ENCODE measurements at places on chromosomes 1 and 21.

- DNase-seq = no peak
These were observed 11.2 kb downstream of the F11R start for GRCh38 chr1:161009602-161010211.

GRCh38 chr1:30041741-30042437 lies 681.5 kb downstream of the MATN1 start:
- DNase-seq = no peak

DNA sequence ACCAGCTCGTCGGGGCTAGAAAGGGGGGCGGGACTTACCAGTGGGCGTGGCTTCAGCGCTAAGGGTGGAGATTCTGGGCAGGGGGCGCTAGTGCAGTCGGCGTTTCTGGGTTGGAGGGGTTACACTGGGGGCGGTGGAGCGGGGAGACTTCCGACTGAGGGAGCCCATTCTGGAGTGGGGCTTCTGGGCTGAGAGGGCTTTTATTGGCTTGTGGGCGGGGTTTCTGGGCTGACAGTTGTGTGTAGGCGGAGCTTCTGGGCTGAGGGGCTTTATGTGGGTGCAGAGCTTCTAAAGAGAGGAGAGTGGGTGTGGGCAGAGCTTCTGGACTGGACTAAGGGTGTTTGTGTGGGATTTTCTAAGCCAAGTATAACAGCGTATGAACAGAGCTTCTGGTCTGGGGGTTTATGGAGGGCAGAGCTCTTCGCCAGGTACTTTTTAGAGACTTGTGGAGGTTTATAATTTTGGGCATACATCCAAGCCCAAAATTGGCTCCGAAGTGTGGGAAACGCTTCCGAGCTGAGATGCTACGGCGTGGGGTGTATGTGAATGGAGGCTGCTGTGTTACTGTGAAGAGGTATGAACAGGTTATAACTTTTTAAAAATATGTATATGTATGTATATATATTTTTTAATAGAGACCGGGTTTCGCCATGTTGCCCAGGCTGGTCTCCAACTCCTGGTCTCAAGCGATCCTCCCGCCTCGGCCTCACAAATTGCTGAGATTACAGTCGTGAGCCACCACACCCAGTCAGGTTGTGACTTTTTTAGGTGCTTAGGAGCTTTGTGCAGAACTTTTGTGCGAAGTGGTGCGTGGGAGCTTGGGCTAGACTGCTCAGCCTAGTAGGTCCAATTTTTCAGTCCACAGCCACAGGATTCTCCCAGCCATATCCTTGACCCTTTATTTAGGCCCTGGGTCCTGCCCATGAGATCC lies 825 bp downstream of the TMEM39B start:
- DNase-seq = no peak

DNA sequence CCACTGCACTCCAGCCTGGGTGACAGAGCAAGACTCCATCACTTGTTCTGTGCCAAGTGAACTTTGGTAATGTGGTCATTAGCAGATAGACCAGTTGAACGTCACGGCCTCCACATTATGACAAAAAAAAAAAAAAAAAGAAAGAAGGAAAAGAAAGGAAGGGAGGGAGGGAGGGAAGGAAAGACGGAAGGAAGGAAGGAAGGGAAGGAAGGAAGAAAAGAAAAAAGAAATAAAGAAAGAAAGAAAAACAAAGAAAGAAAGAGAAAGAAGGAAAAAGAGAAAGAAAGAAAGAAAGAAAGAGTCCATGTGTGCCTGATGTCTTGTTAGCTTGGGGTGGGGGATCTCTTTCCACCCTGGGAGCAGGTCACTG lies 45.3 kb downstream of the SIM2 start:
- no peak for DNase-seq

DNA sequence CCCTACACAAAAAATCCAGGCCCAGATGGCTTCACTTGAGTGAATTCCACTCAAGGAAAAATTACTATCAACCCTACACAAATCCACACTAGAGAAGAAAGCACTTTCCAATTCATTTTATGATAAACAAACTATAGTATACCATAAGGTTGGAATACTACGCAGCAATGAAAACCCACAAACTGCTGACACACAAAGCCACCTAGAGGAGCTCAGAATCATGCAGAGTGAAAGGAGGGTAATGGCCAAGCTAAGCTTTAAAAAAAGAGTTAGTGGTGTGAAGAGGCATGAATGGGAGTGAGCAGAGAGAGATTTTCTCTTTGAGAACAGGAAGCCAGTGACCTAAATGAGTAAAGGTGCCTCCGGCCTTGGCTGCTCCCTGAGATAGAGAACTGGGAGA lies 93.7 kb downstream of the DHRS3 start:
- DNase-seq = no peak

GRCh38 chr21:43927591-43928221 lies 62.7 kb downstream of the AGPAT3 start:
- DNase-seq = no peak

DNA sequence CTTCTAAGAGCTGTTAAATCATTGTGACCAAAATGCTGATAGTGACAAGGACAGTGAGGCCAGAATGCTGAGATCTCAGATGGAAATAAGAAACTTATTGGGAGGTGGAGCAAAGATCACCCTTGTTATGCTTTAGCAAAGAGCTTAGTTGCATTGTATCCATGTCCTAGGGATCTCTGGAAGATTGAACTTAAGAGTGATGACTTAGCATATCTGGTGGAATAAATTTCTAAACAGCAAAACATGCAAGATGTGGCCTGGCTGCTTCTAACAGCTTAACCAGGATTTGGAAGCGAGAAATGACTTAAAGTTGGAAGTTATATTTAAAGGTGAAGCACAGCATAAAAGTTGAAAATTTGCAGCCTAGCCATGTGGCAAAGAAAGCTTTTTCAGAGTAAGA lies 7.7 kb downstream of the NTMT2 start:
- no peak for DNase-seq

DNA sequence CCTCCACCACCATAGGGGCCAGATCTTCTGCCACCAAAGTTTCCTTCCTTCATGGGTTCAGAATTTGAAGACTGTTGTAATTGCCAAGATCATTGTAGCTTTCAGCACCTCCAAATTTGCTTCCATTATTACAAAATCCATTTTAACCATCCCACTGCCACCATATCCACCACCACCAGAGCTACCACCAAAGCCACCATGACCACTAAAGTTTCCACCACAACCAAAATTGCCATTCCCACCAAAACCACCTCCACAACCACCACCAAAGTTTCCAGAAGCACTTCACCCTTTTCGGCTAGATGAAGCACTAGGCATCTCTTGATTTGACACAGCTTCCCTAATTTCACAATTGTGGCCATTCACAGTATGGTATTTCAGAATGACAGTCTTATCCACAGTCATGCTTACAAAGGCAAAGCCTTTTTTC lies 45.2 kb downstream of the SLC30A7 start:
- DNase-seq = peak; percentile 48

DNA sequence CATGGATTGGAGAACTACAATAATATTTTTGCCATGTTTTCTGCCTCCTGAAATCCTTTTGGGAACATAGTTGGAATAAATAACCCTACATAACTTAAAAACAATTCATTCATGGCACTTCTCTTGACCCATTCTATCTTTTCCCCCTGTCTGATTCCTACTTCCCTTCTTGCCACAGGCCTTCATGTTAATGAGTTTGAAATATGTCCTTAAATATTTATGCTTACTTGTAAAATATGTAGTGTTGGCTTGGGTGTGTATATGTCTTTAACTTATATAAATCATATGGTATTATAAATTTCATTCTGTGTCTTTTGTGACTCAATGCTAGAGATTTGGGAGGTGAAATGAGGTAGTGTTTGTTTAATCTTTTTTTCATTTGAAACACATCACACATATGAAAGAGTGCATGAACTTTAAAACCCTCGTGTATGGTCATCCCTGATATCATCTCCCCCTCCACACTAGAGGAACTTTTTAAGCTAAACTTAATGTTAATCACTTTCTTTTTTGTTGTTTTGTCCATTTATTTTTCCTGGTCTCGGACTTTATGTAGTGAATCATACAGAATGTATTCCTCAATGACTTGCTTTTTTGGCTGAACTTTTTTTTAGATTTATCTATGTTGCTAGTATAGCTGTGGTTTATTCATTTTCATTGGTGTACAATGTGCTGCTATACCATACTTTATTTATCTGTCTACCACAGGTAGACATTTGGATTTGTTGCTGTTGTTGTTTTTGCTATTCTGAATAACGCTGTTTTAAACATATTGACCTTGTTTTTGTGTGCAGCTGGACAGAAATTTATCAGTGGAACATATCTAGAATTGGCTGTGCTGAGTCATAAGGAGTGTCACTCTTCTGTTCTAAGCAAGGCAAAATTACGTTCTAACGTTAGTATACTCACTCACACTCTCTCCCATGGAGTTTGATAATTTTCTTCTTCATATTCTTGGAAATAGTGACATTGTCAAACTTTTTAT lies 441.6 kb downstream of the PLPP3 start:
- DNase-seq = no peak

DNA sequence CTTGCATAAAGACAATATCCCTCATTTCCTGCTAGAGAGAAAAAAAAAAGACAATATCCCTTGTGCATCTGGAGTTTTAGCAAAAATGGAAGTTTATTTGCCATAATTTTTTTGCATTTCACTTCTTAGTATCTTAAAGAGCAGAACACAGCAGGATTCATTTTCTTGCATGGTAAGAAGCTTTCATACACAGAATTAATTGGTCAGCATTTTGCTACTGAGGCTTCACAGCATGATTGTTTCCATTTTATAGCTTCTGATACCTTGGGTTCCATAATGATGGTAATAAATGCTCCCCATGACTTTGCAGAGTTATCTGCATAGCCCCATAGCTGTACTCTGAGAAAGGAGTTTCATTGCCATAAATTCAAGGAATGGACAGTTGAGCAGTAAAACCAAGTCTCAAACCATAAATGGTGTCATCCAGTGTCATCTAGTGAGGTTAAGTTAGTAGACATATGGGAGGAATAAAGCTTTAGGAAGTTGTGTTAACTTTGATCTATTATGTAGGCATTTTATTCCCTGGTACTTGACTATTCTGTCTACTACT lies 88.8 kb upstream of the PLD5 start:
- DNase-seq = no peak

DNA sequence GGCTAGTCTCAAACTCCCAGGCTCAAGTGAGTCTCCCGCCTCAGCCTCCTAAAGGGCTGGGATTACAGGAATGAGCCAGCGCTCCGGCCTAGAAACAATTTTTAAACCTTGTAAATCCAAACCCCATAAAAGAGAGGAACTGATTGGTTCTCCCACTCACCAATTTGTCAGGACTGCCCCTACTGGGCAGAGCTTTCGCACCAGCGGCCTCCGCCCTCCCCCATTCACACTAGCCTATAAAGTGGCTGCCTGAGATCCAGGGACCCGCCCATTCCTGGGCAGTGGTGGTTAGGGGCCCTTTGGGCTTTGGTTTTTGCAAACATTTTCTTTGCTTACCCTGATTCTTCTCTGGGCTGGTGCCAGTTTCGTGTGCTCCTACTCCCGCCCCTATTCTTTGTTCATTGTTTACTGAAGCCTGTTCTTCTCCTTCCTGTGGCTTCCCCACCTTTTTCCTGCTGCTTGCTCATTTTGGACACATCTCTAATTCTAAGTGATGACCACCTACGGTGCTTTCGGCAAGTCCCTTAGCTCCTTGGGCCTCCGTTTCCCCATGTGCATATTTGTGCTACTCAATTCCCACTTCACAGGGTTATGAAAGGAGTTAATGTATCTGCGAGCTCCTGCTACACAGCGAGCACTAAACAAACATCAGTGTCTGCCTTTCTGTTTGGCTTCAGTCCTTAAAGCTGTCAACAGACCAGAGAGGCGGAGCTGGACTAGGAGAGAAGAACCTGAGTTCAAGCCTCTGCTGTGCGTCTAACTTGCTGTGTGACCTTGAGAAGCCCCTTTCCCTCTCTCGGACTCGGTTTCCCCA lies 39.8 kb upstream of the CLIC4 start:
- DNase-seq = no peak

DNA sequence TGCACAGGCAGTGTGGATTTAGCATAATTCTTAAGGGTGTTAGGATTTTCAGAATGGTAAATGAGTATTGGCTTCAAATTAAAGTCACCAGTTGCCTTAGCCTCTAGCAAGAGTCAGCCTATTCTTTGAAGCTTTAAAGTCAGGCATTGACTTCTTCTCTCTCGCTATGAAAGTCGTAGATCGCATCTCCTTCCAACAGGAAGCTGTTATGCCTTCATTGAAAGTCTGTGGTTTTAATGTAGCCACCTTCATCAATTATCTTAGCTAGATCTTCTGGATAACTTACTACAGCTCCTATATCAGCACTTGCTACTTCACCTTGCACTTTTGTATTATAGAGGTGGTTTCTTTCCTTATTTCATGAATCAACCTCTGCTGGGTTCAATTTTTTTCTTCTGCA lies 320.2 kb downstream of the PTPRC start:
- DNase-seq = no peak

DNA sequence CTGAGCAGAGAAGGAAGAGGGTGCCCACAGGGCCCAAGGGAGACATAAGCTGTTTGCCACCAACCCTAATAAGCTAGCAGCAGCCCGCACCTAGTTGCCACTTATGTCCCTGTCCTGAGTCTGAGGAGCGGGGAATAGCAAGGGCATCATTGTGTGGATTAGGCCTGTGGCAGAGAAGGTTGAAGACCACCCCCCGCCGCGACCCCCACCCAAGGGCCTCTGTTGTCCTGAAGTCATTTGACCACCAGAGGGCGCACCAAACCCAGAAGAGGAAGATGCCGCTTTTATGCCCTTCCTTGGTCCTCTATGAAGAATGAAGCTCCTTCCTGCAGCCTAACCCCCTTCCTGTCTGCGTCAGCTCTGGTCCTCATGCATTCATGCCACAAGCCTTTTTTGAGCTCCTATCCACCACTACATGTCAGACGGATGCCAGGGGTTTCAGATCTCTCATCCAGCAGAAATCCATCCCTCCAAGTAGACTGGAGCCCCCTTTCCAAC lies 16.6 kb downstream of the RHBG start:
- peak; percentile 42 for DNase-seq

GRCh38 chr1:3234281-3234680 lies 165.3 kb downstream of the PRDM16 start:
- no peak for DNase-seq

- no peak for DNase-seq
These were observed 173.5 kb downstream of the ST6GALNAC5 start for GRCh38 chr1:77040826-77041225.

DNA sequence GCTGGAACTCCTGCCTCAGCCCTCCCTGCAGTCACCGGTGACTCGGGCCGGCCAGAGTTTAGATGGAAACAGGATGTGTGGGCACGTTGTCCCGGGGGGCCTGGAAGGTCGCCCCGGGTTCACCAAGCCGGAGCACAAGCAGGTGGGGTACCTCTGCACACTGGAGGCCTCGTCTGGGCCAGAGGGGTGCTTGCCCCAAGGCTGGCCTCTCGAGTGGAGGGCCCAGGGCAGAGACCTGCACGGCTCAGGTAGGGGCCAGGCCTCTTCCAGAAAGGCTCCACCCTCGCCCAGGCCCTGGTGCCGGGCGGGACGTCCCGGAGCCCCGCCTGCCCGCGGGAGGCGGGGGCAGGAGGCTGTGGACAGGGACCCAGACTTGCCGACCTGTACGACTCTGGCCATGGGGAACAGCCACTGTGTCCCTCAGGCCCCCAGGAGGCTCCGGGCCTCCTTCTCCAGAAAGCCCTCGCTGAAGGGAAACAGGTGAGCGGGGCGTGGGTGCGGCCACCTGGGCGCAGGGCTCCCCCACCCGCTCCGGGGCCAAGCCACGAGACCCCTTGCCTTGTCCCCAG lies at the start of gene PLEKHN1:
Gene PLEKHN1 (plus strand): TSS at position 348 of the 569 bp plus-strand sequence. CDS start 50 bp downstream, at position 398.
- DNase-seq = peak; percentile 43

- DNase-seq = no peak
These were observed 243.9 kb upstream of the ZRANB2 start for GRCh38 chr1:71324671-71325267.

GRCh38 chr1:110207831-110208230 lies 2.3 kb upstream of the KCNC4 start:
- peak; percentile 51 for DNase-seq

- DNase-seq = peak; percentile 12
These were observed 539 bp downstream of the ANP32E start for GRCh38 chr1:150235294-150235851.
